ENCODE measurements at places on chromosomes 1 and 21.
A peak's percentile ranks its signal among the peaks of the same experiment; 100 is the strongest.

- DNase-seq, result no peak
These were observed 91.6 kb downstream of the SCCPDH start for GRCh38 chr1:246815693-246816270.

GRCh38 chr1:8142955-8143629, 117.0 kb upstream of the ERRFI1 start:
- no peak for DNase-seq

DNA sequence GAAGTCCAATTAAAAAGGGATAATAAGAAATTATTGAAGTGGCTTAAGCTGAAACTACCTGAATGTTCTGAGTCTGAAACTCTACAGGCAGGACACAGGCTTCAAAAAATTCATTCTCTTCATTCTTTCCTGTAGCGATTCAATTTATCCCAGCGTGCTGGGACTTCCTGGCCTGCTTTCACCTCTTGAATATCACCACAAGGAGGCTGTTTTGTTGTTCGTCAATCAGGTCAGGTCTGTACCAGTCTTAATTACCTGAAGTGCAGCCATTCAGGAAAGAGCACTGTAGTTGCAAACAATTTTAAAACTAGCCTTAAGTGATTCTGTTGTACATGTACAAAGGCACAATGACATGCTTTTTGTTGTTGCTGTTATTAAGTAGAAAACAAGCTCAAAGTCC, 38.4 kb downstream of the FYB2 start:
- DNase-seq, result no peak

GRCh38 chr1:185464777-185465176, 147.7 kb upstream of the IVNS1ABP start:
- no peak for DNase-seq

DNA sequence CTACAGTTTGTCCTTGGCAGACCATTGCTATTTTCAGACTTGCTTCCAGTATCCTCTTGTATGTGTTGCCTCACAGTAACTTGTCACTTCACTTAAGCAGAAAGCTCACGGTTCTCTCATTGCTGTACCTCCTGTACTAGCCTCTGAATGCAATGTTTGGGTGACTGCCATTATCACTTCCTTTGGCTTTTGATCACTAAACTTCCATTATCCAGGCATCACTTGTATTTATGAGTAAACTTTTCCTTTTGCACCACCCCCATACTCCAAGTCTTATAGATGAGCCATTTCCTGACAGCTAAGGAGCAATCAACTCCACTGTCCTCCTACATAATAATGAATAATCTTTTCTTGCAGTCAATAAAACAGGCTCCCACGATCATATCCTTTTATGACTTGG, 255.3 kb downstream of the PDE4B start:
- no peak for DNase-seq

- no peak for DNase-seq
These were observed 42.1 kb downstream of the CAMSAP2 start for GRCh38 chr1:200780545-200781369.

- no peak for DNase-seq
These were observed 14.4 kb downstream of the SARS1 start for GRCh38 chr1:109228167-109228566.

GRCh38 chr1:58548371-58548770, 1.8 kb upstream of the OMA1 start:
- DNase-seq, result no peak

GRCh38 chr1:25246600-25247023, 642 bp downstream of the RSRP1 start:
- DNase-seq, result no peak

- DNase-seq, result no peak
These were observed 21.4 kb upstream of the LRRC38 start for GRCh38 chr1:13535227-13535626.

- DNase-seq, result no peak
These were observed 235.3 kb downstream of the FAF1 start for GRCh38 chr1:50724626-50725286.

GRCh38 chr1:89610457-89611011, 22.4 kb upstream of the LRRC8C start:
- no peak for DNase-seq

- no peak for DNase-seq
These were observed 352.4 kb downstream of the USP25 start for GRCh38 chr21:16082038-16082816.

DNA sequence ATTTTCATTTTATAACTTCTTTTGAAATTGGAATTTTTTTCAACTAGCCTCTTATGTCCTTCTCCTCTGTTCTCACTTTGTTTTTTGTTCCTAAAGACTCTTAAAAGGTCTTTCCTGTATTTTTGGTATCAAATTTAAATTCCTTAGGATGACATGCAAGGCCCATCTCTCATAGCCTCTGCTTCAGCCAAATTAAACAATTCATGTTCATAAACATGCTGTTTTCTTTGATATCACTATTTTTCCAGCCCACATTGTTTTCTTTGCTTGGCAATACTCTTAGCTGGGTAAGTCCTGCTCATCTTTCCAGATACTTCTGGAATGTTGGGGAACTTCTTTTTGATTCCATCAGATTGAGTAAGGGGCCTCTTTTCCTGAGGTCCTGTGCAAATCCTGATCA, 55.8 kb upstream of the GPR88 start:
- no peak for DNase-seq

- DNase-seq, result no peak
These were observed 3.1 kb upstream of the SH2D5 start for GRCh38 chr1:20735581-20736111.

DNA sequence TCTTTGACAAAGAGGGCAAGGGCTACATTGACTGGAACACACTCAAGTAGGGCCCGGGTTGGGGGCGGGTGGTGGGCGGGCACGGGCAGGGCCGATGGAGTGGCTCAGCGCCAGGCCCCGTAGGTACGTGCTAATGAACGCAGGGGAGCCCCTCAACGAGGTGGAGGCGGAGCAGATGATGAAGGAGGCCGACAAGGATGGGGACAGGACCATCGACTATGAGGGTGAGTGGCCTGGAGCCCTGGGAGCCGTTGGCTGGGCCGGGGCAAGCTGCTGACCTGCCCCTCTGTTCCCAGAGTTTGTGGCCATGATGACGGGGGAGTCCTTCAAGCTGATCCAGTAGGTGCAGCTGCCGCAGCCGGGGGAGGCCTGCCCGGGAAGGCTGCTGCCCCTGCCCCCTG, 1.8 kb downstream of the CALML6 start:
- DNase-seq, result no peak

DNA sequence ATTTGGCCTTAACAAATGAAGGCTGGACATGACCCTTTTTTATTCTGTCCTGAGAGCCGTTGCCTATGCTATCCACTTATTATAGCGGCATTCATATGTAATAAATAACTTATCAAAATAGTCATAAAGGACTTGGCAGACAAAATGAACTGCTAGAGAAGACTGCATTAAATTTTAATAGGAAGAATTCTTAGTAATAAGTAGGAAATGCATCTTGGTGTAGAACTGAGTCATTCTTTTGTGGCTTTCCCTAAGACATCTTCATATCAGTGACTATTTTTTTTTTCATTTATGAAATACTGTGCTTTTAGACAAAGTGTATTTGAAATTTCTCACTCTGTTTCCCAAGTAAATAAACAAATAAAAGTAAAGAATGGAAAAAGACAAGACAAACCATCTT, 45.6 kb downstream of the PBX1 start:
- DNase-seq, result no peak

- DNase-seq, result no peak
These were observed 779.4 kb downstream of the LTN1 start for GRCh38 chr21:28213261-28213660.

DNA sequence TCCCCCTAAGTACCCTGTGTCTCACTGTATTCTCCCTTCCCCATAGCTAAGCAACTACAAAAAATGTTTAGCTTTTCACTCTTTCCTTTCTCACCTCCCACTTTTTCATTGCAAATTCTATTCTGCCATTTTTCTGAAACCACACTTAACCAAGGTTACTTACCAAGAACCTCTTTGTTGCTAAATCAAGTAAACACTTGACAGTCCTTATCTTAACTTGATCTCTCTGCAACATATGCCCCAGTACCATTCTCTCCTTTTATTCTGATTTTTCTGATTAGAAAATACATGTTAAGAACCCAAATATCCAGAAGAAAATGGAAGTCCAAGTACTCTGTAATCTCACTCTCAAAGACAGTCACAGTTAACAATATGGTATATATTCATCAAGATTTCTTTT, 16.0 kb downstream of the EVI5 start:
- DNase-seq, result no peak

- DNase-seq, result no peak
These were observed 41.3 kb downstream of the ICOSLG start for GRCh38 chr21:44199448-44199847.

DNA sequence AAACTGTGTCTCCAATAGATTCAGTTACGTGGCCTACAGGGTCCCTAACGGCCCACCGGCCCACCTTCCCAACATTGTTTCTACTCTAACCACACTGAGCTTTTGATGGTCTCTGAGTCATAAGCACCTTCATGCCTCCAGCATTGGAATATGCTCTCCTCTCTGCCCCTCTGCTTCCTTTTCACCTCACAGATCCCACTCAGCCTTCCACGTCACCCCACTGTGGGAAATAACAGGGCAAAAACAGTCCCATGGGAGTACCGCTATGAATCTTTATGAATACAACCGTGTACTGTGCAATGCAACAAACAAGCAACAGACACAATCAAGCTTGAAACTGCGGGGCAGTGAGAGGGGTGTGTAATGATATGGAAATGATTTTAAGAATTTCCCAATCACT, 5.3 kb upstream of the SARS1 start:
- DNase-seq, result no peak

DNA sequence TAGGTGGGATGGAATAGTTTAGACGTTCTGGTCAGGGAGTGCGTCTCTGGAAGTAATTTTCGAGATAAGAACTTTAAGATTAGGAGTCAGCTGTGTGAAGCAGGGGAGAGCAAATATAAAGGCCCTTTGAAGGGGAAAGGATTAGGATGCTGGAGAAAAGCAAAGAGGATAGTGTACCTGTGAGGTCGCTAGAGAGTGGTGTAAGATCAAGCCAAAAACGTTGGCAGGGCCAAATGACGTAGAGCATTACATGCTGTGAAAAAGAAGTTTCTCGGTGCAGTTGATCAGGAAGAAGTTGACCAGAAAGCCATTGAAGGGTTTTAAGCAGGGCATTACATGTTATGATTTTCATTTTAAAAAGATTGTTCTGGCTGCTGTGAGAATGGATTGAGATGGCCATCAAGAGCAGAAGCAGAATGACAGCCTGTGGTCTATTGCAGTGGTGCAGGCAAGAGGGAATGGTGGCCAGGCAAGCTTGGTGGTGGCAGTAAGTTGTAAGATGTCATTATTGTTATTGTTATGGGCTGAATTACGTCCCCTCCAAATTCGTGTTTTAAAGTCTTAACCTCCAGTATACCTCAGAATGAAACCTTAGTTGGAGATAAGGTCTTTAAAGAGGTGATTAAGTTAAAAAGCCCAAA, 113.6 kb upstream of the KIF26B start:
- DNase-seq, result no peak

DNA sequence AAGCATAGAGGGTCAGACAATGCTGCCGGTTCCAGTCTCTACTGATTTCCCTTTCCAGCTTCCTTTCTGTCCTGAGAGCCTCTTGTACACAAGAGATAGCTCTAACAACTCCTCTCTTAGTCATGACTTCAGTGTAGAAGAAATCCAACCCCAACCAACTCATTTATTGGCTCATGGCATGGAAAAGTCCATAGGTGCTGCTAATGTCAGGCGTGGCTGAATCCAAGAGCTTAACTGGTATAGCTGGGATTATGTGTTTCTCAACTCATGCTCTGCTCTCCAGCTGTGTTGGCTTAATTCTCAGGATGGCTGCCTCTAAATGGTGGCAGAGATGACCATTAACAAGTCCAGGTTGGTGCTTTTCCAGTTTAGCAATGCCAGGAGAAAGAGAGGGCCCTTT, 12.4 kb upstream of the THRAP3 start:
- DNase-seq, result no peak

DNA sequence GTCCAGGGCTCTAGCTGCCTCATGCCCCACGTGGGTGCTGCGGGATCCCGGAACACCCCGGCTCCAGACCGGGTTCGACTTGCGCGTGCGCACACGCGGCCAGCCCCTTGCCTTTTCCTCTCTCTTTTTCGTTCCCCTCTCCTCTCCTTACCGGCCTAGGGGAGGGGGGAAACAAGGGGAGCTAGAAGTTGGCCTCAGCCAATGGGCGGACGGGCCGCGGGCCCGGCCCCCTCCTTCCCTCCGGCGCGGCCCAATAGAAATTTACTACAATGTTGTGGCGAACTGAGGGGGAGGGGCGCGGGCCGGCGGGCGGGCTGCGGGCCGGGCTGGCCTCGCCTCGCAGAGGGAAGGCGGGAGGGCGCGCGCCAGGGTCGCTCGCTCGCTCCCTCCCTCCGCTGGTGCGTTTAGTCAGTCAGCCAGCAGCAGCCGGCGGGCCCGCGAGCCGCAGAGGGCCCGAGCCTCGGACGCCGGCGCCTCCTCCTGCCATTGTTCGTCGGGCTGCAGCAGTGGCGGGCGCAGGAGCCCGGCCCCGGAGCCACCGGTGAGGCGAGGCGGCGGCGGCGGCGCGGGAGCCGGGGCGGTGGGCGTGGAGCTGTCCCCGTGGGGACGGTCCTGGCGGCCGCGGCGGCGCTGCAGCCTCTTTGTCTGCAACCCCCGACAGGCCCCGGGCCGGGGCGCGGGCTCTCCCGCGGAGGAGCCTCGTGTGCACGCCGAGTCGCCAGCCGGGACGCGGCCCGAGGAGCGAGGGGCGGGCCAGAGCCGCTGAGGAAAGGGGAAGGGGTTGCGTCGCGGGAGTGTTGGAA, at the start of gene EPB41:
Gene EPB41 (plus strand): TSS at position 342 of the 803 bp plus-strand sequence. CDS start 72,869 bp downstream, outside the sequence.
- peak; percentile 99 for DNase-seq

- DNase-seq, result no peak
These were observed 356.5 kb downstream of the GPATCH2 start for GRCh38 chr1:217274416-217274815.

- DNase-seq, result peak; percentile 94
These were observed 41.2 kb downstream of the CNST start for GRCh38 chr1:246607462-246607861.

GRCh38 chr1:175597205-175597604, 146.2 kb downstream of the TNR start:
- no peak for DNase-seq

DNA sequence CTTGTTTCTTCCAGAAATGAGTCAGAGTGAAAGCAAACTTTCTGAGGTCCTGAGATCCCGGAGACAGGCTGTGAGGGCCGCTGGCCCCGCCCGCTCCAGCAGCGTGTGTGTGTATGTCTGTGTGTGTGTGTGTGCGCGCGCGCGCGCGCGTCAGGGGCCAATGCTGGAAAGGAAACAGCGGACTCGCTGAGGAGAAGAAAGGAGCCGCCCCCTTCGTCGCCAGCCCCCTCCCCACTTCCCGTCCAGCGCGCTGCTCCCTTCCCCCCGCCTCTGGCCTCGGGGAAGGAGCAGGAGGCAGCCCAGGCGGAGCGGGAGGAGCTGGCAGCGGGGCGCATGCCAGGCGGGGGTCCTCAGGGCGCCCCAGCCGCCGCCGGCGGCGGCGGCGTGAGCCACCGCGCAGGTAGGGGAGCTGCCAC, at the start of gene DISC1:
Gene DISC1 (plus strand): TSS at position 256 of the 416 bp plus-strand sequence. CDS start 78 bp downstream, at position 334.
- peak; percentile 75 for DNase-seq

GRCh38 chr1:68375919-68376318, 73.8 kb downstream of the RPE65 start:
- DNase-seq, result no peak

- no peak for DNase-seq
These were observed 78.7 kb upstream of the ADAM30 start for GRCh38 chr1:119975006-119975405.

- DNase-seq, result no peak
These were observed 19.4 kb downstream of the KCNC4 start for GRCh38 chr1:110229348-110230001.

GRCh38 chr1:244085891-244086290, 34.8 kb downstream of the ZBTB18 start:
- DNase-seq, result no peak

- no peak for DNase-seq
These were observed 31.4 kb upstream of the KIRREL1 start for GRCh38 chr1:157961805-157962762.

- no peak for DNase-seq
These were observed 466.2 kb downstream of the USP25 start for GRCh38 chr21:16196001-16196400.

Measured in SHP77 (cell line).